ENCODE measurements at places on chromosomes 6 and 20. TPM values are rescaled to one million over a fixed set of nuclear protein-coding genes. Genes with fewer than 3 reads are reported as not detected.

BPIFB1 gene
- 0.24 TPM for total RNA-seq

PABPC1L gene
- total RNA-seq = 7.2 TPM

LAMA2 gene
- total RNA-seq = 4.0 TPM

EYA2 gene
- 11.1 TPM for total RNA-seq

GRCh38 chr6:121925534-121926255 is 473.8 kb upstream of the HSF2 start:
- DNase-seq = no peak
- no peak overlapping the region for H3K4me3 ChIP-seq
- no peak overlapping the region for H3K27ac ChIP-seq
- H3K4me1 ChIP-seq = no peaks in the 10 kb centered on the region
- H3K36me3 ChIP-seq = no peaks in the 10 kb centered on the region
- no peaks in the 10 kb centered on the region for H3K27me3 ChIP-seq

DNA sequence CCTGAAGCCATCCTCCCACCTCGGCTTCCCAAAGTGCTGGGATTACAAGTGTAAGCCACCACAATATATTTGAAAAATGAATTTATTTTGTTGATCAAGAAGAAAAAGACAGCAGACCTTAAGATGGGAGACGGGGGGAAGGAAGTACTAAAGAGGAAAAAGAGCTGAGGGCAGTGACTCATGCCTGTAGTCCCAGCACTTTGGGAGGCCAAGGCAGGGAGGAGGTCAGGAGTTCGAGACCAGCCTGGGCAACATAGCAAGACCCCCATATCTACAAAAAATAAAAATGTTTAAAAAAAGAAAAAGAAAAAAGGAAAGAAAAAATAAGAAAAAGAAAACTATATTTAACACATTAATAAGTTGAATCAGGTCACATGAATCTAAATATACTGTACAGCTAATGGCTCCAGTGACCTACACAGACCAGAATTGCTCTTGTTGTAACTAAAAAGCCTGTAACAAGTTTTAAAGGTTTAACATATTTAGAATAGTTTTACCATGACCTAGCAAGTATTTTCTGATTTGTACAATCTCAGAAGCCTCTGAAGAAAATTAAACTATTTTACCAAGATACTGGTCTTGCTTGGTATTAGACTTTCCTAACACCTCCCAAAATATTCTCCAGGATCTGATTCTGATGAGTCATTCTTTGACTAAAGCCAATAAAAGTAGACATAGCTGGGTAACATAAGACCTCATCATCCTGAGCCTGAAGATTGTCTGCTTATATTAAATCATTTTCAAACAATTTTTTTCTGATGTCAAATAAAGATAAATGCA is 4.3 kb upstream of the AKIRIN2 start:
- no peaks in the 10 kb centered on the region for H3K36me3 ChIP-seq
- H3K27ac ChIP-seq = no peak overlapping the region
- H3K4me1 ChIP-seq = peaks cover 5% of the 10 kb centered on the region

DNA sequence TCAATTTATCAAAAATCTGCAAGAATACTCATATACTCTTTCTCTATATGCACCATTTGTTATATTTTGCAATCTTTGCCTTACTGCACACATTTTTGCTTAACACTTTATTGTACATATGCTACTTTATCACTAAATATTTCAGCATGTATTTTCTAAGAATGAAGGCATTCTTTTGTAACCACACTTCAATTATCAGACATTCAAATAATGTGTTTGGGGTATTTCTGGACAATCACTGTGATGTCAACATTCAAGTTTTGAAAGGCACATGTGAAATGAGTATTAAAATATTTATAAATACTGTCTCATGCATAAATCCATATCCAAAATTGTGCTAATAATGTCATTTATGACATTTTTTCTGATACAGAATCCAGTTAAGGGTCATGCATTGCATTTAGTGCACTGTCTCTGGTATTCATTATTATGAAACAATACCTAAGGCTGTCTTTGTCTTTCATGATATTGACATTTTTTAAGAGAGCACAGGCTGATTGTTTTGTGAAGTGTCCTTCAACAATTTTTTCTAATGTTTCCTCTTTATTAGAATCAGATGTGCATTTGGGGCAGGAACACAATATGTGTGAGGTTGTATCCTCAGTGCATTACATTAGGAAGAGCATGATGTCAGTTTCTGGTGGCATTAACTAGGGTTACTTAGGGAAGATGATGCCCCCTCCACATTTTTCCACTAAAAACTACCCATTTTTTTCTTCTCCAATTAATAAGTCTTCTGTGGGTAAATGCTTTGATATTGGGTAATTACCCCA is 105.7 kb downstream of the MTFR2 start:
- H3K27me3 ChIP-seq = no peaks in the 10 kb centered on the region
- H3K36me3 ChIP-seq = no peaks in the 10 kb centered on the region
- H3K4me1 ChIP-seq = no peaks in the 10 kb centered on the region
- H3K4me3 ChIP-seq = no peak overlapping the region
- no peak overlapping the region for H3K27ac ChIP-seq
- DNase-seq = no peak

- H3K4me3 ChIP-seq = no peak overlapping the region
- peaks cover 51% of the 10 kb centered on the region for H3K36me3 ChIP-seq
- no peak for DNase-seq
- H3K4me1 ChIP-seq = no peaks in the 10 kb centered on the region
- H3K27ac ChIP-seq = no peak overlapping the region
Measured at GRCh38 chr6:99543968-99544367, 24.5 kb downstream of the CCNC start.

Measured in thymus (tissue), 14 donors.